ENCODE measurements at places on chromosomes 3 and 15.

- ATAC-seq, result no peak
Measured at GRCh38 chr3:133441867-133442270, 42.0 kb downstream of the BFSP2 start.

DNA sequence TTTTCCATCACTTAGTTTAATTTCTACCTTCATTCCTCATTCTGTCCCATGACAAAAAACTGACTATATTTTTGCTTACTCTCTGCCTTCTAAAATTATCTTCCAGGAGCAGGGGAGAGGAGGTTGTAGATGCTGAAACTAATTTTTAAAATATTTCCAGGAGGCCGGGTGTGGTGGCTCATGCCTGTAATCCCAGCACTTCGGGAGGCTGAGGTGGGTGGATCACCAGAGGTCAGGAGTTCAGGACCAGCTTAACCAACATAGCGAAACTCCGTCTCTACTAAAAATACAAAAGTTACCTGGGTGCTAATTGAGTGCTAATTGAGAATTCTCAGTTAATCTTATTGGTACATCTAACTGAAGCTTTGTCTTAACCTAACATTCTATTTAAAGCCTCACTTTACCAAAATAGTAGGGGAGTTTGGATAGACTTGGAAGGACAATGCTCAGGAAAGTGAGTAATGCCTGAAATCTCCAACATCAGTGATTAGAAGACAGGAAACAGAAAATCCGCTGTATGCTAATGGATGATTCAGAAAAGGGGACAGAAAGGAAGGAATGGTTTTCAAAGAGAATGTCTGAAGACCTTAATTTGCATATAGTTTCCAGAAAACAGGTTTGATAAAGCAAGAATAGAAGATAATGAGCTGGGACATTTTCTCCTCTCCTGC lies 336.1 kb downstream of the GBE1 start:
- ATAC-seq, result no peak

DNA sequence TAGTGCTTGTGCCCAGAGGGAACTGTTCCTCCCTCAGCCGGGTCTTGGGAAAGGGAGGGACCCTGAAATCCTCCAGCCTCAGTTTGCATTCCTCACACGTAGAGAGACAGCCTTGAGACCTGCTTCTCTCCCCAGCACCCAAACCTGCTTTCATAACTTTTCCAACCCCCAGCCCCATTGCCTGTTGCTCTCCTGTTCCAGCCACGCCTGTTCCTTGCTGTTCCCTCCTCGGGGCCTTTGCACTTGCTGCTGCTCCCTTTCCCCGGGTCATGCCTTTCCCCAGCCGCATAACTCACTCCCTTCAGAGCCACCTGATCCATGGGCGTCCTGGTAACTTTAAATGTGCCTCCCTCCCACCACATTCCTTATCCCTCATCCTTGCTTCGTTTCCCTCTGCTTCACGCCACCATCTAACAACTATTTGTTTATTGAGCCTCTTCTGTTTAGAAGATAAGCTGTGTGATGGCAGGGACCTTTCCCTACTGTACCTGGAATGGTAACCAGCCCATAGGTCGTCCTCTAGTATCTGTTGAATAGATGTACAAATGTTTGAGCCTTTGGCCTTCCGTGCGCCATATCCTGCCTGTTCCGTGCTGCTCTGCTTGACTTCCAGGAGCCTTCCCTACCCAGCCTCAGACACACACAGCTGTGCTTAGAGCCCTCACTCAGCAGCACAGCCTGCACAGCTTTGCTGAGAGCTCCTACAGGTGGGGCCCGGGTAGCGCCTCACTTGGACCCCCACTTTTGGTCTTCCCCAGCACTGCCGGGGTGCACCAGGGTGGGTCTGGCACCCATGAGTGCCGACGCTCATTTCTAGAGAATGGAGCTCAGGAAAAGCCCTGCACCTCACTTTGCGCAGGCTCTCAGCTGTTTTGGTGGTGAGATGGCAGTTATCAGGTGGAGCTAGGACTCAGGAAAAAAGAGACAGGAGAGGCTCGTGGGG lies 60.2 kb downstream of the SCN5A start:
- no peak for ATAC-seq

DNA sequence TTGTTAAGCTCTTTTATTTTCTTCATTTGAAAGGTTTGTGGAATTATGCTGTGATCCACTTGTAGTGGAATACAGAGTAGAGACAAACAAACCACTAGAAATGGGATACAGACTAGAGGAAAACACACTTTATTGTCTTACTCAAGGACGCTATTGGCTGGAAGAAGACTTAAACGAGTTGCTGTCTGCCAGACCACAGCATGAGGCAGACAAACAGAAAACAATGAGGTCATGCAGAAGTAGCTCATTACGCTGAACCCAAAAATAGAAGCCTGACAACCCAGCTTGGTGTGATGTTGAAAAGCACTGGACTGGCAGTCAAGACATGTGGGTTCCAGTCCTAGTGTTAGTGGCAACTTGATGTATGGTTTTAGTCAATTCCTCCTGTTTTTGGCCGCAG lies 62.4 kb upstream of the P3H2 start:
- ATAC-seq, result no peak

- no peak for ATAC-seq
Measured at GRCh38 chr15:74511583-74511982, 29.4 kb upstream of the ARID3B start.

DNA sequence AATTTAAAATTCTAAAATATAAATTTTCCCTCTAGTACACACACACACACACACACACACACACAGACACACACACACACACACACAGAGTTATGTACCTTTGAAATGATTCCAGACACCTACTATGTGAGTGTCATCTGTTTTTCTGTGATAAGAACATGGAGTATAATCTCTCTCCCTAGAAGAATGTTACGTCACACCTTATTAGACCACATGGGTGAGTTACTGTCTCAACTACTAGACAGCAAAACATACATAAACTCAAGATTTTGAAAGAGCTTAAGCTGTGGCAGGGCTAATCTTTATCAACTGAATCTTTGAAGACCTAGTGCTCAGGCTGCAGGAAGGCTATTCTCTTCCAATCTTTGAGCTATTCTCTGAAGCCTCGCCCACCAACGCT lies 385.9 kb upstream of the BCHE start:
- ATAC-seq, result no peak

DNA sequence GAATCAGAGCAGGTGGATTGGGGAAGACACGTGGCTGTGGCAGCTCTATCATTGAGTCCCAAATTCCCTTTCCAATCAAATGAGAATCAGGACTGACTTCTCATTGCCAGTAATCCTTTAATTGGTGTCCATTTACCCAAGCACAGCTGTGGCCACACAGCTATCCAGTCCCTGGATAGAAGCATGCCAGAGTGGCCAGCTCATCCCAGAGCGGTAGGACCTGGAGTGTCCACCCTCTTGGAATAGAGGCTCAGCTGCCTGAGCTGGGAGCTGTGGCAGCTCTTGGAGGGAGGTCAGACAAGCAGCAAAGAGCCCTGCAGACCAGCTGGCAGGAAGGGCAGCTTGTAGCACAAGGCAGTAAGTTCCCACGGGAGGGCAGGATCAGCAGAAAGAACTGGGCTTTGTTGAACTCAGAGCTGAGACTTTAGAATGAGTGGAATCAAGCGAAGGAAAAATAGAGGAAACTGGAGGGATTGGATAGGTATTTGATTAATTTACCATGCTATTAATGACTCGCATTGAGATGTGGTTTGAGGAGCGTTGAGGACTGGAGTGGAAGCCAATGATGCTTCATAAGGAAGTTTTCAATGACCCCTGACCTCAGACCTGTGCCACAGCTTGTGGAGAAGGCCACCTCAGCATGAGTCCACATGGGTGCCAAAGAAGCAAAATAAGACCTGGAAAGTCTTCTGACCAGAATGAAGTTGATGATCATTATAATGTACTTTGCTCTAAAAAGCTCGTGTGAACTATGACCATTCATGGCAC lies 6.9 kb upstream of the ALPK3 start:
- ATAC-seq, result no peak

GRCh38 chr3:13617981-13618380 lies 69.1 kb downstream of the FBLN2 start:
- no peak for ATAC-seq

DNA sequence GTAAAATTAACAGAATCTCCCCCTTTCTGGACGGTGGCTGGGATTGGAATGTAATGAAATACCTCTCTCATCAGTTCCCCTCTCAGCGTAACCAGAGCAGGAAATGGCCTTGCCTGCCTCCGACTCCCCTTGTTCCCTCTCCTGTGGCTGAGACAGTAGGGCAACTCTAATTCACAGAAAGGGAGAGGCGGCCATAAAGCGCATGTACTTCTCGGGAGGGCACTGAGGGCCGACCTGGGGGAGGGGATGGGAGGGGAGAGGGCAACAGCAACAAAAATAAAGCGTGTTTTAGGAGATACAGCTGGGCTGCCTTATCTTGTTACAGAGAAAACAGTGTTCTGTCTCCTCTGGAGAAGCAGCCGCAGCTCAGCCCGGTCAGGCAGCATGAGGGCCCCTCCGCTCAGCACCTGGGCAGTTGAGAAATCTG lies 783.3 kb upstream of the ARRDC4 start:
- ATAC-seq, result no peak

- ATAC-seq, result no peak
Measured at GRCh38 chr15:95739131-95739530, 591.4 kb upstream of the NR2F2 start.

DNA sequence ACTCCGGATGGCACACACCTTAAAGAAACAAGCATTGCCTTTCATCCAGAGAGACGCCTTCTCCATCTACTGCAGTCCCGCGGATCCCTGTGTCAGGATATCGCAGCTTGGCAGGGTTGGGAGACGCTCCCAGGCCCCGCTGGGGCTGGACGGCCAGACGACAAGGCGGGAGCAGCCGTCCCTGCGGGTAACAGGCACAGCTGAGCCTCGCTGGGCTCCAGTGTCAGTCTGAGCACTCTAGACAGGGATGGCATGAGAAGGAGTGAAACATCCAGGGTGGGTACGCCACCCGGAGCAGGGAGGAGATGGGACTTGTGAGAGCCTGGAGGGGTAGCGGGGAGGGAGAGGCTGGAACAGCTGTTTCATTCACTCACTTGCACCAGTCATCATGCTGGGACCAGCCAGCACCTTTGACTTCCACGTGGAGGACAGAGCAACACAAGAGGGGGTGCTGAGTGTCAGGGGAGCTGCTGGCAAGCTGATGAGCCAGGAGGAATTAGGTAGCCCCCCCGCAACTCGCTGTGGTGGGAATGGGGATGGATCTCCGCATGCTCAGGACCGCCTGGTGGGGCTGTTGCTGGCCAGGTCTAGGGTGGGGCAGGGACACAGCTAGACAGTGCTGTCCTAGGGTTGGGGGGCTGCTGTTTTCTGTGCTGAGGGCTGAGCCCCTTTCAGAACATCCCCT lies 31.6 kb upstream of the SNRPA1 start:
- no peak for ATAC-seq

All from gastroesophageal sphincter (tissue), 4 donors.